ENCODE measurements at places on chromosomes 7 and 10. TPM values are rescaled to one million over a fixed set of nuclear protein-coding genes. Genes with fewer than 3 reads are reported as not detected.

The TES gene
- 0.99 TPM for total RNA-seq

The KIAA1217 gene
- total RNA-seq: 13.2 TPM

The SSMEM1 gene
- not detected for total RNA-seq

The MET gene
- 36.8 TPM for total RNA-seq

The NKX2-3 gene
- not detected for total RNA-seq

The ZNF487 gene
- 3.1 TPM for total RNA-seq

The TAS2R3 gene
- total RNA-seq: 0.78 TPM

The SRRM3 gene
- total RNA-seq: 2.8 TPM

The ARHGAP22 gene
- total RNA-seq: 42.8 TPM

The IPMK gene
- 7.3 TPM for total RNA-seq

The MMS19 gene
- 149 TPM for total RNA-seq

The CFTR gene
- total RNA-seq: not detected

The MPP7 gene
- total RNA-seq: 5.6 TPM

The AFAP1L2 gene
- 0.45 TPM for total RNA-seq

The TFR2 gene
- not detected for total RNA-seq

The NRP1 gene
- total RNA-seq: 37.3 TPM

The CFAP69 gene
- total RNA-seq: 2.5 TPM

The CHST15 gene
- 30.0 TPM for total RNA-seq

The MSMB gene
- total RNA-seq: not detected

The OR2A42 gene
- not detected for total RNA-seq

The EFCAB10 gene
- total RNA-seq: 0.42 TPM

The CD36 gene
- total RNA-seq: 38.8 TPM

The FBXW4 gene
- total RNA-seq: 35.1 TPM

Measured in myocyte (in vitro differentiated cells).